ENCODE measurements at places on chromosomes 2 and 18.

- DNase-seq, result no peak
Observed at GRCh38 chr2:182068811-182069210, 83.2 kb downstream of the PPP1R1C start.

GRCh38 chr18:43061816-43062215 is 53.7 kb downstream of the RIT2 start:
- DNase-seq, result no peak

DNA sequence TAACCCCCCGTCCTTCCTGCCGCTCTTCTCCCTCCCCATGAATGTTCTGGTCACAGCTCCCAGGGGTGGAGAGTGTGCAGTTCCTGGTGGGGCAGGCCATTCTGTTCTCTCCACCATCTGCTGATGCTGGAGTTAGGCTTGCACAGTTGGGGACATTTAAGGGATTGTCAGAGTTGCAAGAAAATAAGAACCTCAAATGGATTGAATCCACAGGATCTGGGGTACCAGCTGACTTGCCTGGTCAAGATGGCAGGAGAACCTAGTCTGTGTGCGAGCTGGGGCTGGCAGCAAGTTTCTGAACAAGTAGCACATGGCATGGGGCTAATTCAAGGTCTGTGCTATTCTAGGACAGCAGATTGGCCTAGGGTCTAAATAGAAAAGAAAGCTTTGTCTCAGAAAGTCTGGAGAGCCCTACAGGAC is 60.8 kb upstream of the TXNDC2 start:
- no peak for DNase-seq

DNA sequence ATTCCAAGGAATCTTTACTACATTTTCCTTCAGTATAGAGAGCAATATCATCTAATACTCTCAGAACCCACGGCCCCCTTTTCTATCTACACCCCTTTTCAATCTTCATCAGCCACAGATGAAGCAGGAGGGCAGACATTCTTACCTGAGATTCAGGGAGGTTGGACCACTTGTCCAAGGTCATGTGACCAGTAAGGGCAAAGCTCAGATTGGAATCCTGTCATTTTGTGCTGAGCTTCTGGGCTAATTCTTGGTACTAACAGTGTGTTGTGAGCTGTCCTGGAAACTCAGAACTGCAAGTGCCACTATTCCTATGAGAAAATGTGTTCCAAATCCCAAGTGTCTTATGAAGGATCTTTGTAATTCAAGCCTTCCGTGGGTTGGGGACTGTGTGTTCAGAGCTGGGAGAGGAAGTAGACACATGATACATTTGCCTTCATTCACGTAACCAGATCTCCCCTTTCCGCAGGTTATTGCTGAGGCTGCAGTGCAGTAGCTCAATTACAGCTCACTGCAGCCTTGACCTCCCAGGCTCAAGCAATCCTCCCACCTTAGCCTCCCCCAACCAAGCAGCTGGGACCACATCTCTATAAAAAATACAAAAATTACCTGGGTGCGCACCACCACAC is 3.3 kb downstream of the CHRNA1 start:
- no peak for DNase-seq

DNA sequence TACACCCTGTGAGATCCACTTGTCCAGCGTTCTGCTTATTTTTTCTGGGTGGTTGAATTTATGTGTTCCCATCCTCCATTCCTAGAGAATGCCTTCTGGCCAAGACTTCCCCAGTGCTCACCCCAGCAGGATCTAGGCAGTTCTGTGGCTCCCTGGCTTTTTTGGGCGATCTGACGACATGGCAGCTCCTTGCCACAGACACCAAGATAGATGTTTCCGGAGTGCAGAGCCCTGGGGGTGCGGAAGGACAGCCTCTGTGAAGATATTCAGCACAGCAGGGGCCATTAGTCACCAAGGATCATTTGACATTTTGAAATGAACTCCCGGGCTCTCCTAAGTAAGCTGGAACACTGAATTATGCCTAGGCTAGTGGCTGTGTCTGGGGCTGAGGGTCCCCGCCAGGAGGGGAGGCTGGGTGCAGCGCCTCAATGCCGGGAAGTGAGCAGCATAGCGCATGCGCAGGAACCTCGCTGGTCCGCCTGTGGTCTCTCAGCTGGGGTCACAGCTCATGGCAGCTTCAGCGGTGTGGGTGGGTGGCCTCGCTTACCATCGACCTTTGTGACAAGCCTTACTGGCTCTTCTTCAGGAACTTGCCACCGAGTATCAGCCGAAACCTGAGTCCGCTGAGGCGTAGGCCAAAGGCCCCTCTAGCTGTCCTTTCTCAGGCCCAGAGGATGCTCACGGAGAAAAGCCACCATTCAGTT is 60.3 kb downstream of the MEX3C start:
- DNase-seq, result no peak

GRCh38 chr2:173264603-173265366 is 89.9 kb upstream of the CDCA7 start:
- DNase-seq, result no peak

DNA sequence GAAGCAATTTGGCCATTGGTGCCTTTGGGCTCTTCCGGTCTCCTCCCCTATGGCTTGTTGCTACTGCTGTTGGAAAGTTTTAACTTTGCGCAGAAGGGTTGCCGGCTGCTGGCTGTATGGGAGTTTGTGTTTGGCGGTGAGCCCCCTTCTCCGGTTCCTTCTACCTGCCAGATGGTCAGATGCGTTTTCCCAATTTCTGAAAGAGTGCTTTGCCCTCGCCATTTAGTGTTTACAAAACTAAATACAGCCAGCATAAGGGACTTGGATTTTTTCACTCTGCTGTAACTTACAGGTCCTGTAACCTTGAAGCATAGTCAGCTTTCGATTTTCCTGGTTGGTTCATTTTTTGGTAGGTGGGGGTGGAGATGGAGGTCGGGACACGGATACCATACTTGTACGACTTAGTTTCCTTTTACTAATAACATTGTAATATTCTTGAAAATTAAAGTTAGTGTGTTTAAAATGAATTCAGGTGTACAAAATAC is 604 bp downstream of the COQ10B start:
- no peak for DNase-seq

GRCh38 chr2:122988395-122989221 is 1036.5 kb upstream of the CNTNAP5 start:
- no peak for DNase-seq

- DNase-seq, result no peak
Observed at GRCh38 chr2:224919472-224920110, 122.7 kb downstream of the DOCK10 start.

GRCh38 chr2:9378433-9379390 is 44.6 kb downstream of the ITGB1BP1 start:
- DNase-seq, result no peak

GRCh38 chr2:207688597-207688996 is 22.8 kb upstream of the CCNYL1 start:
- DNase-seq, result no peak

GRCh38 chr2:132701810-132702209 is 31.8 kb upstream of the LYPD1 start:
- no peak for DNase-seq

GRCh38 chr18:36885981-36886380 is 57.1 kb downstream of the KIAA1328 start:
- no peak for DNase-seq

DNA sequence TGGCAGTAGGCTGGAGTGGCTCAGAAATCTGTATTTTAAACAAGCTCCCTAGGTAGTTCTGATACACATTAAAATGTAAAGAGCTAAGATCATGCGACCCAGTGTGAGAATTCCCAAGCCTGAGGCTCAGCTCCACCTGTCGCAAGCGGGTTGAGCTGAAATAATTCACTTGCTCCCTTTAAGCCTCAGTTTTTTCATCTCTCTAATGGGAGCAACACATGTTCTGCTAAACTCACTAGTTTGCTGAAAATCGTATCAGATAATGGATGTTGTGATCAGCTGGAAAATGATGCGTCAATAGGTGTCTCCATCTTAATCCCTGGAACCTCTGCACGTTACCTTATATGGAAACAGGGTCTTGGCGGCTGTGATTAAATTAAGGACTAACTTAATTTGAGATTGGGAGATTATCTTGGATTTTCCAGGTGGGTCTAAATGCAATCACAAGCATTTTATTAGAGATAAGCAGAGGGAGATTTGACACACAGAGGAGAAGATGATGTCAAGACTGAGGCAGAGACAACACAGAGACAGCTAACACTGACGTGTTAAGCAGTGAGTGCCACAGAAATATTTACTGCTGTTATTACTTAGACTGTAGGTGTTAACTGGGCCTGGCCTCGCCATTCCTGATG is 53.0 kb downstream of the POMC start:
- DNase-seq, result no peak

- no peak for DNase-seq
Observed at GRCh38 chr18:78711971-78712370, 267.6 kb upstream of the SALL3 start.

GRCh38 chr2:159774370-159774990 is 23.5 kb downstream of the CD302 start:
- no peak for DNase-seq

DNA sequence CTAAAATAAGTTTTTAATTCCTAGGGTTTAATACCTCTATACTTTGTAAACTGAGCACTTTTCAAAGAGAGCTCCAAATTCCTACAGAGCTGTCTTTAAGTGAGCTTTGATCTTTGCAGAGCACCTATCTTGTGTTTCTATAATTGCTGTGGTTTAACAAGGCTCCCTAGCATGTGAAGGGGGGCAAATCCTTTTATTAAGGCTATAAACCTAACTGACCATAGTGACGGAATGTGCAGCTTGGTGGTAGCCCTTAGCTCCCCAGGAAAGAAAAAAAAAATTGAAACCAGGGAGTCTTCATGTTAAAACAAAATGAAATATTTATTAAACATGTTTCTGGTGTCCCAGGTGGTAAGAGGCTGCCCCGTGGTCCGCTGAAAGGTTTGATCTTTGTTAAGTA is 78.6 kb upstream of the ETAA1 start:
- DNase-seq, result no peak

DNA sequence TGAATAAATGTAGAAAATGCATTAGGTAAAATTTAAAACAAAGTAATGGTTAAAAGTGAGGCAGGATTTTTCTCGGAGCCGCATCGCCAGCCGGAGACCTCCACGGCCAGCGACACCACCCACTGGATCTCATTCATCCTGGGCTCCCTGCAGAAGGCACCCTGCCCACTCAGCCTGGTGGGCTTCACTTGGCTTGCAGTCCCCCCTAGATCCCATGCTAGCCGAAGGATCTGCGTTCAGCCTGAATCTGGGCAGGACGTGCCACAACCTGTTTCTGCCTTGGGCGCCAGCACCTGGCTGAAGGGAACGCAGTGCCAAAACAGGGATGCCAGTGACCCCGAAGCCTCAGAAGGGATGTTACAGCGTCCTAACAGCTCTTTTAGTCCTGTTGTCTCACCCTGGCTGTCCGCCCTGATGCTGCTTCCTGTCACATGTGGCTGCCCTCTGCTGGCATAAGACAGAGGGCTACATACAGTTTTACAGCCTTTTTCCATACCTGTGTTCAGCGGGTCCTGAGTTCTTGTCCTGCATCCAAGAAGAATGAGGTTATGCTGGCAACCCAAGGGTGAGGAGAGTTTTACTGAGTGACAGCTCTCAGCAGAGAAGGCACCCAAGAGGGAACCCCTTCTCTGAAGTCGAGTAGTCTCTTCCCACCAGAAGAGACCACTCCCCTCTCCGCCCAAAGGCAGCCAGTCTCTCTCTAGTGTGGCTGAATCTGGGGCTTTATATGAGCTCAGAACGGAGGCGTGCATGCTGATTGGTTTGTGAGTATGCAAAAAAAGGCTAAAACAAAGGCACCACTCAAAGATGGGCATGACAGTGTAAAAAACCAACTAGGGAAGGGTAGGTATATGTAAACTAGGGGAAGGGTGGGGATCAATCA is 173.1 kb upstream of the GYPC start:
- no peak for DNase-seq

DNA sequence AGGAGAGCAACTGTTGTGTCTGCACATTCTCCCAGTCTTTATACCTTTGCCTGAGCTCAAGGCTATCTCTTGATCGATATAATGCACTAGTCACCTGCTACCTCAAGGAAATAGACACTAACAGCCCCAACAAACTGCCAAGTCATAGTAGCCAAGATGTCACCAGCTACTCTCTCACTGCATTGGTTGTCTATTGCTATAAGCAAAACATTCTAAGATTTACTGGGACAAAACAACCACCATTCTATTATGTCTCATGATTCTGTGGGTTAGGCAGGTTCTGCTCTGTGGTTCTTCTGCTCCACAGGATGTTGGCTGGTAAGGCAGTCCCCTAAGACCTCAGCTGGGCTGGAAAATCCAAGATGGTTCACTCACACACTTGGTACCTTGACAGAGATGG is 28.5 kb upstream of the MLPH start:
- no peak for DNase-seq

GRCh38 chr2:29304399-29305060 is 189.3 kb downstream of the CLIP4 start:
- no peak for DNase-seq

GRCh38 chr2:238724728-238725127 is 123.2 kb upstream of the TWIST2 start:
- no peak for DNase-seq

DNA sequence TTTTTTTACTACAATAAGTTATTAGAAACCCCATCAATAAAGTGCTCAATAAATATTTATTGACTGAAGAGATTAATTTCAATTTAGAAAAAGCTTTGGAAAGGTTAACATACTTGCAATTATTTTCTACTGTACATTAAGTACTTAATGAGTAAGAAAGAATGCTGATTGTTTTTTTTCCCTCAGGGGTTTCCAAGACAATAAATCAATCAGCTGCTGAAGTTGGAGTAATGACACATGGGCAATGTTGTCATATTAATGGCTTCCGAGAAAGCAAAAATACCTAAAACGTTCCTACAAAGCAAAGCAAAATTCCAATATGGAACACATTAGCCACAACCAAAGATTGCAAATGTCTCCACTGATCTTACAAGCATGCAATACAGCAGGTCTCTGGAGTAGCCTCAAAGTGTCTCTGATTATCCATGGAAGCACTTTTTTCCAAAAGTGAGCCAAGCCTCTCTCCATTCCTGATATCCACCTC is 66.7 kb downstream of the ZC3H6 start:
- no peak for DNase-seq

DNA sequence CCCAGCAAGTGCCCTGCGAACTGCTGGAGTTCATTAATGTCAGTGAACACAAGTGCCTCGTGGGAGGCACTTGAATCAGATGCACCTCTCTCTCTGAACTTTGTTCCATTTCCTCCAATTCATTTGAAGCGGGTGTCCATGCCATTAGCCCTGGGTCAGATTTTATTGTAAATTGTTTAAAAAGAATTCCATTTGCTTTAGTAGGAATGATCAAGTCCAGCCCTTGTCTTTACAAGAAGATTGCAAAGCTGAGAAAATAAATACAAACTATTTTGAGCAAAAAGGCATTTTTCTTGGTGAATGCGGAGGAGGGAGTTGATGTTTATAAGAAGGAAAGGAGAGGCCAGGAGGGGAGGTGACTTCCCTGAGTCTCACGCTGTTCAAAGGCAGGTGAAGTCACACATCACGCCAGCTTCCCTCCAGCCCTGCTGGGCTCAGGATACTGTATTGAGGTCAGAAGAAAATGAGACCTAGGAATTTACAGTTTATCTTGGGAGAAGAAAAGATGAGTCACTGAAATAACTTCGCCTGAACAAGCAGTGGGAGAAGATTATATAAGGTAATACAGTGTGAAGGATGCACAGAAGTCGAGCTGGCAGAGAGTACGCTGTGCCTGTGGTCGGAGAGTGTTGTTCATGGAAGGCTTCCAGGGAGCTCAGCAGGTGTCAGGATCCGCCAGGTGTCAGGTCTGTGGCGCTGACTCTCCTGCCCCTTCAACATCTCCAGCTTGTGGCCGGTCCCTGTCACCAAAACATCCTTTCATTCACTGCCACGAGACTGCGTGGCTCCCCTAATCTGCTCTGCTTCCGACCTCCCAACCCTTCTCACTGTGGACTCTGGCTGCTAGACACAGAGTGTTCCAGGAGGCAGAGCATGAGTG is 36.5 kb downstream of the EFR3B start:
- DNase-seq, result no peak

GRCh38 chr2:10185046-10185445 is 62.5 kb downstream of the RRM2 start:
- no peak for DNase-seq
